Pancreas (tissue), 10 donors: ENCODE measurements at places on chromosomes 2 and 18. TPM values are rescaled to one million over a fixed set of nuclear protein-coding genes. Genes with fewer than 3 reads are reported as not detected.

The CGREF1 gene
- total RNA-seq, result not detected

The CRIM1 gene
- 21.4 TPM for total RNA-seq

The EGR4 gene
- total RNA-seq, result not detected

The UGT1A5 gene
- not detected for total RNA-seq

- DNase-seq, result no peak
These were observed 136.1 kb upstream of the CCDC150 start for GRCh38 chr2:196503398-196503797.

- DNase-seq, result no peak
These were observed 49.5 kb upstream of the KIDINS220 start for GRCh38 chr2:8886876-8887275.

GRCh38 chr2:75632091-75632701, 14.4 kb upstream of the MRPL19 start:
- DNase-seq, result no peak

- no peak for DNase-seq
These were observed 27.2 kb downstream of the G6PC2 start for GRCh38 chr2:168928113-168928831.

- DNase-seq, result no peak
These were observed 86.4 kb downstream of the LIMS1 start for GRCh38 chr2:108620656-108621055.

GRCh38 chr2:42569883-42570282, 1.5 kb downstream of the MTA3 start:
- no peak for DNase-seq
